ENCODE measurements at places on chromosomes 1 and 21. TPM values are rescaled to one million over a fixed set of nuclear protein-coding genes. Genes with fewer than 3 reads are reported as not detected.

DNA sequence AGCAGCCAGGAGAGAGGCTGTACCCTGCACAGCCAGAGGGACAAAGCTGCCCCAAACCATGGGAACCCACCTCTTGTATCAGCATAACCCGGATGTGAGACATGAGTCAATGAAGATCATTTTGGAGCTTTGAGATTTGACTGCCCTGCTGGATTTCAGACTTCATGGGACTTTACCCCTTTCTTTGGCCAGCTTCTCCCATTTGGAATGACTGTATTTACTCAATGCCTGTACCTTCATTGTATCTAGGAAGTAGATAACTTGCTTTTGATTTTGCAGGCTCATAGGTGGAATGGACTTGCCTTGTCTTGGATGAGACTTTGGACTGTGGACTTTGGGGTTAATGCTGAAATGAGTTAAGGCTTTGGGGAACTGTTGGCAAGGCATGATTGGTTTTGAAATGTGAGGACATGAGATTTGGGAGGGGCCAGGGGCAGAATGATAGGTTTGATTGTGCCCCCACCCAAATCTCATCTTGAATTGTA, 616.2 kb downstream of the RWDD3 start:
- no peak overlapping the region for H3K27ac ChIP-seq
- no peaks in the 10 kb centered on the region for H3K27me3 ChIP-seq
- no peak overlapping the region for H3K4me3 ChIP-seq
- no peak for DNase-seq
- H3K4me1 ChIP-seq, result no peaks in the 10 kb centered on the region
- H3K36me3 ChIP-seq, result no peaks in the 10 kb centered on the region

DNA sequence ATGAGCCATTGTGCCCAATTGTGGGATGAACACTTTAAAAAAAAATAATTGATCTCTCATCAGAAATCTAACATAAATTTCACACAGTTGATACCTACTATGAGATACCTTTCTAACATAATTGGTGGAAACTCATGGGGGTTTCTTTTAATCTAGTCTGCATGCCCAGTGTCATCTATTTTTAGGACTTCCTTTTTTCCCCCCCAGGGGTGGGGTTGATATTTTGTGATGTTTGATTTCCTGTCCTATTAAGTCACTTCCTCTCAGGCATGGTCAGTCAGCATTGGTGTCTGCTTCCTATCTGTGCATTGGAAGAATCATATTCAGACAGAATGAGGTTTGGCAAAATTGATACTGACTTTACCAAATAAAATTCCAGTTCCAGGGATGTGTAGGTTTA, 21.5 kb downstream of the NFYC start:
- DNase-seq, result no peak
- no peak overlapping the region for H3K4me3 ChIP-seq
- peaks cover 21% of the 10 kb centered on the region for H3K36me3 ChIP-seq

GRCh38 chr1:234708700-234709395, 98.9 kb upstream of the IRF2BP2 start:
- no peaks in the 10 kb centered on the region for H3K27me3 ChIP-seq
- no peak overlapping the region for H3K4me3 ChIP-seq
- DNase-seq, result no peak
- peak overlapping the region; percentile 7 for H3K27ac ChIP-seq

GRCh38 chr1:214108097-214108446, 120.3 kb downstream of the PROX1 start:
- H3K27ac ChIP-seq, result no peak overlapping the region
- no peak overlapping the region for H3K4me3 ChIP-seq
- H3K27me3 ChIP-seq, result no peaks in the 10 kb centered on the region
- peaks cover 2% of the 10 kb centered on the region for H3K4me1 ChIP-seq

ITSN1 gene
- 41.1 TPM for total RNA-seq

DNA sequence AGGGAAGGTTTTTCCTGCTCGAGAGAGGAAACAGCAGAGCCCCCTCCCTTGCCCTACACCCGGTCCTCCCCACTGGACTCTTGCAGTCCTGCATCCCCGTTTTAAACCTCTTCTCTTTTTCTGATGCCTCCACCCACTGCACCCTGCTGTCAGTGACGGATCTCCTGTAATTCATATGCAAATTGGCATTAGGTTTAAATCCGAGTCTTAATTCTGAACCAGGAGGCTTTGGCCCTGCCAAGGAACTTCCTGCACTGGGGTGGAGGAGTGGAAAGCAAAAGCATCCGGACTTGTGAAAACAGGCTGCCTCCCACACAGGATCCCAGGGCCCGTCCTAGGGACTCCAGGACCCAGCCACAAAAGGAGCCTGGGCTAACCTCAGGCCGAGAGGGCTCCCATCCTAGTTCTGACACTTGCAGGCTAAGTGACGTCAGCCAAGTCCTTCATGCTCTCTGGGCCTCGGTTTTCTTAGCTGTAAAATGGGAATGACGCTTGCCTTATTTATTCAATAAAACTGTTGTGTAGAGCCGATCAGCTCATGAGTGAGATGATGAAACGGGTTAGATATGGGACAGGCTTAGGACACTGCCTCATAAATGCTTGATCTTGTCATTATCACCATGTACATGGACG, 613.3 kb downstream of the AJAP1 start:
- H3K4me3 ChIP-seq, result no peak overlapping the region
- H3K27me3 ChIP-seq, result peaks cover 29% of the 10 kb centered on the region
- DNase-seq, result no peak

DNA sequence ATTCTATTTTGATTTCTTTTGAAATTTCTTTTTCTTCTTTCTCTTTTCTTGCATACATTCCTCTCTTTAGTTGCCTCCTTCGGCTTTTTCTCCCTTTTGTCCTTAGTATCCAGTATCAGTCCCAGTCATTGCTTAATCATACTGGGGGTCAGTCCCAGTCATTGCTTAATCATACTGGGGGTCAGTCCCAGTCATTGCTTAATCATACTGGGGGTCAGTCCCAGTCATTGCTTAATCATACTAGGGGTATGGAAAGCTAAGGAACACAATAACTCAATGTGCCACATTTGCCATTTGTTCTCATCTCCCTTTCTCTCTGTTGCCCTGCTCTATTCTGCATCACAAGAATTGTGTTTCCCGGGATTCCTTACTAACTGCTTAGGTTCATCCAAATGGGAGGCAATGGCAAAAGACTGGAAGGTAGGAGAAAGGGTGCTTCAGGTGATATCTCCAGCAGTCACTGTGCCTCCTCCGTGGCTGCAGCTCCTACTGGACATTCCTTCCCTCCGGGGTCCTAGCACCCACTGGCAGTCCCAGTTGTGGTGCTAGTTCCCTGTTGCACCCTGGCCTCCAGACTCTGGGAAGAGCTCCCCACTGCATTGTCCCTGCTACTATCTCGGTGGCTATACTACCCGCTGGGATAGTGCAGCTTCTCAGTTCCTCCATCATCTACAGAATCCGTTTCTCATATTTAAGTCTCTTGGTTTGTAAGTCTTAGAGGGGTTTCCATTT, 32.6 kb upstream of the LAMC1 start:
- no peaks in the 10 kb centered on the region for H3K36me3 ChIP-seq
- H3K27me3 ChIP-seq, result no peaks in the 10 kb centered on the region
- H3K27ac ChIP-seq, result no peak overlapping the region
- peak; percentile 16 for DNase-seq

Data from MCF 10A (cell line).